ENCODE measurements at places on chromosomes 11 and 22. TPM values are rescaled to one million over a fixed set of nuclear protein-coding genes. Genes with fewer than 3 reads are reported as not detected.

Gene SULT4A1
- total RNA-seq = 10.0 TPM

Gene SCN2B
- total RNA-seq = 7.4 TPM

Gene RIC3
- 45.7 TPM for total RNA-seq

Gene SLC1A2
- total RNA-seq = 101 TPM

Gene DNAJB7
- not detected for total RNA-seq

Gene HBG1
- 6.3 TPM for total RNA-seq

Gene GLYATL1
- total RNA-seq = 5.0 TPM

Gene GGT5
- total RNA-seq = 13.2 TPM

Gene YPEL1
- 26.9 TPM for total RNA-seq

Gene MRGPRF
- 14.6 TPM for total RNA-seq

Gene CHADL
- 6.0 TPM for total RNA-seq

Gene OR9I1
- total RNA-seq = not detected

Gene PRODH
- 14.6 TPM for total RNA-seq

Gene MS4A4A
- 3.6 TPM for total RNA-seq

Gene MAP4K2
- total RNA-seq = 15.7 TPM

Gene C22orf31
- 0.82 TPM for total RNA-seq

Gene CD248
- 37.8 TPM for total RNA-seq

Gene NR1H3
- total RNA-seq = 13.7 TPM

Gene HSPB2
- 1.9 TPM for total RNA-seq

Gene SH3BP1
- 7.3 TPM for total RNA-seq

Gene UBQLNL
- total RNA-seq = 1.2 TPM

Gene SMTNL1
- total RNA-seq = 0.88 TPM

Gene LMNTD2
- total RNA-seq = 0.33 TPM

Gene MAP6
- total RNA-seq = 57.5 TPM

Gene EIF3L
- total RNA-seq = 485 TPM

Gene TYMP
- total RNA-seq = 10.6 TPM

Gene CDPF1
- 19.4 TPM for total RNA-seq

Gene SCO2
- not detected for total RNA-seq

Gene NAT10
- total RNA-seq = 23.6 TPM

Gene CTSW
- total RNA-seq = 0.77 TPM

Gene SMIM38
- total RNA-seq = 2.0 TPM

Gene OVCH2
- not detected for total RNA-seq

Gene CDHR5
- total RNA-seq = 0.88 TPM

Gene MS4A12
- not detected for total RNA-seq

Gene SLC22A25
- not detected for total RNA-seq

Gene DCHS1
- total RNA-seq = 84.2 TPM

Gene TBX10
- not detected for total RNA-seq

Gene CARD10
- 6.0 TPM for total RNA-seq

Gene APOBEC3C
- total RNA-seq = 4.5 TPM

Gene OR56A1
- total RNA-seq = 0.11 TPM

Gene PPP6R3
- total RNA-seq = 247 TPM

Gene LAYN
- total RNA-seq = 11.7 TPM

Gene MCHR1
- total RNA-seq = 1.6 TPM

Gene SAA1
- total RNA-seq = not detected

Gene MN1
- total RNA-seq = 40.6 TPM

Gene MRGPRX3
- total RNA-seq = not detected

Gene MYO18B
- 8.3 TPM for total RNA-seq
